Stimulated activated CD4-positive, alpha-beta T cell treated with anti-CD3 and anti-CD28 coated beads, Interleukin-15, amount 100 ng/mL, for 1 hour (primary cell): ENCODE measurements at places on chromosomes 5 and 9.

DNA sequence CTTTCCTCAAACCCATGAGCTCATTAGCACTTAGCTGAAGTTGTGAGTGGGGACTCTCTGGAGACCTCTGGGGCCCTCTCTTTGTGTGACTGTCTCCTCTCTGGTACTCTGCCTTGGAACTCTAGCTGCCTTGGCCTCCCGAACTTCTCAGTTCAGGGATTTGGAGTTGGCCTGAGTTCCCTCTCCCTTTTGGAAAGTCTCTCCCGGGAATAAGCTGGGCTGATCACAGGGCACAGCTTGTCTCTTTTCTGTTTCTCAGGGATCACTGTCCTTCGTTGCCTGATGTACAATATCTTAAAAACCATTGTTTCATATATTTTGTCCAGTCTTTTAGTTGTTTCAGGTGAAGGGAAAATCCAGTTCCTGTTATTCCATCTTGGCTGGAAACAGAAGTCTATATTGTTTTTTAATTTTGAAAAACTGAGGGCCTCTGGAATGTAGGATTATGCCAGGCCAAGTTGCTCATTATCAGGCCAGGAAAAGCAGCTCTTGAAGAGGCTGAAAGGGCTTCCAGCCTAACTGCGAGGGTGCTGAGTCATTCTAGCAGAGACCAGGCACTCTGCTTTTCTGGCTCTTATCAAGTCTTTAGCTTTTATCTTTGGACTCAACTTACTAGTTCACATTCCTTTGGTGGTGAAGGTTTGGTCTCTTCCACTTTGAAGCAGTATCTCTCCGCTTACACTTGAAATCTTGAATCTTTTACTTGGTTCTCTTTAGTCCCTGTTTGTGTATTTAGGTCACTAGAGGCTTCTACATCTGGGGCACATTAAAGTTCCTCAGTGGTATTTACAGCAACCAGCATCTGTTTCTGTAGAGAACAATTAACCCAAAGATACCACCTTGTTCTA lies 8.4 kb upstream of the RGS3 start:
- no peak for DNase-seq

DNA sequence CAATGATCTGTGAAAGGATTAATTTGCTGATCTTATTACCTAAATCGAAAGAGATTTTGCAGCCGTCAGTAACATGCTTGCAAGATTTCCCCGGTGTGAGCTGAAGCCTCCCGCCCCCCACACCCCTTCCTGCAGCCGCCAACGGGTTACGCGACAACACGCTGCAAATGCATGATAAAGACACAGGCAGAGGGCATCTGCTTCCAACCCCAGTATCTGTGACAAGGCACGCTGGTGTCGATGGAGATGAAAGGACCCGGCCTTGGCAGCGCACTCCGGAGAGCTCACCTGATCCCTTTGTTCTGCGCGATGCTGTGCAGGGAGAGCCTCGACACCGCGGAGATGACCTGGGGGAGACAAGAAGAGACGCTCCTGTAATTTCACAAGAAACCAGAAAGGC lies 122.9 kb upstream of the SARDH start:
- no peak for DNase-seq

DNA sequence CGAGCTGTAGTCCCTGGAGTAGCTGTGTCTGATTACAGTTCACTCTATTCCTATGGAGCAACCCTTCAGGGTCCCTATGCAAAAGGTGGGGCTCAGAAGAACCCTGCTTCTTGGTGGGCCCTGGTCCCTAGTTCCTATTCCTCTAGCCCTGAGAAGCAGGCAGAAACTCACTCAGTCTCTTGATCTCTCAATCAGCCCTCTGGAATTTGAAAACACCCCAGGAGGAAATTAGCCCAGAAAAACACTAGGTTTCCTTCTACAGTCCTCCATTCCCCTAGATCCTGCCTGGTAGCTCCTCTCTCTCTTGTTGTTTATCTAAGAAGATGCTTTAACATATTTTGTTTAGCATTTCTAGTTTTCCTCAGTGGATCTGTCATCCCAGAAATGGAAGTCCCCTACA lies 7.6 kb downstream of the RGS3 start:
- DNase-seq = no peak

DNA sequence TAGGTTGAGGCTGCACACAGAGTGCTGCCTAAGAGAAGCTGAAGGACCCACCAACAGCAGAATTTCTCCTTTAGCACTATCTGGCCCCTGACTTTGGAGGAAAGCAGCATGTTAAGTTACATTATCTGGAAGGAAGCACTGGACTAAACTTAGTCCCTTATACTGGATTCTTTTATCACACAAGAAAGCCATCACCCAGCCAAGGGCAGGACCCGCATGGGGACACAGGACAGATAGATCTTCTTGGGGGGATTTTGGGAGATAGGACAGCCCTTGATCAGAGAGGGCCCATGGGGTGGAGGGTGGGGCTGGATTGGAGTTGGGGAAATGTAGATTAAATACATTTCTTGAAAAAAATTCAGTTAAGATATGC lies 14.4 kb downstream of the ANKRD33B start:
- DNase-seq = no peak

DNA sequence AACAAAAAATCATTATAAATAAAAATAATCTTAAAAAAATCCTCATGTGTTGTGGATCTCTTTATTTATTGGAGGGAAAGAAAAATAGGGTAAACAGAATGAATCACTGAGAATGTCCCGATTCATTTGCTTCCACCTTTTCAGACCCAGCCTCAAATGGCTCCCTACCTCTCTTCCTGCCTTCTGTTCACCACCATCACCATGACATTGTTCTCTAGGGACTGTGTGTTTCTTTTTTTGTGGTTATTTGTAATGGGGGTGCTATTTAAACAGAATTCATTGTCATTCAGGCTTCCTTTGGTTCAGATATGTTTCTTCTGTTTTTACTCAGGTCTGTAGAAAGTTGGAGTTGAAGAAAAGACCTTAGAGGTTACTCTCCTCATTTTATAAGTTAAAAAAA lies 198.2 kb downstream of the KIF4B start:
- DNase-seq = no peak

DNA sequence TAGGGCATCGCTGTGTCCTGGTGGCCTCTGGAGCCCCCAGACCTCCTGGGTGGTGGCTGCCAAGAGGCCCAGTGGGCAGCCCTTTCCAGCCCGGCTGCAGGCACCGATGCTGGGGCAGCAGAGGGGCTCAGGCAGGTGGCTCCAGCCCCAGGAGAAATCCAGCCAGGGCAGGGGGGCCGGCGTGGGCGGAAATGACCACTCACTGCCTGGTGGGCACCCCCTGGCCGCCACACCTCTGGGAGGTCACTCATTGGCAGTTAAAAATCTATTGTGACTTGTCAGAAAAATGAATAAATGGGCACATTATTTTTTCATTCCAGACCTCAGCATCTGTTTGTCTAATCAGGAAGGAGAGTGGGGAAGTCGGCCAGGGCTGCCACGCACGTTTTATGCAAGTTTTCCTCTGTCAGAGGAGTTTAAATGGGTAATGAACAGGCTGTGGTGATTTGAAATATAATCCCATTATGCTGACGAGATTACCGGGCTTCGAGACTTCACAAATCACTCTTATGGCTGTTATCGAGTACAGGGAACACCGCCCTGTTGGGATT lies 171.9 kb downstream of the GAPVD1 start:
- no peak for DNase-seq

GRCh38 chr5:172688349-172689217 lies 47.5 kb downstream of the NEURL1B start:
- no peak for DNase-seq
